Dorsolateral prefrontal cortex (tissue), 122 donors: ENCODE measurements at places on chromosomes 6 and 20.

DNA sequence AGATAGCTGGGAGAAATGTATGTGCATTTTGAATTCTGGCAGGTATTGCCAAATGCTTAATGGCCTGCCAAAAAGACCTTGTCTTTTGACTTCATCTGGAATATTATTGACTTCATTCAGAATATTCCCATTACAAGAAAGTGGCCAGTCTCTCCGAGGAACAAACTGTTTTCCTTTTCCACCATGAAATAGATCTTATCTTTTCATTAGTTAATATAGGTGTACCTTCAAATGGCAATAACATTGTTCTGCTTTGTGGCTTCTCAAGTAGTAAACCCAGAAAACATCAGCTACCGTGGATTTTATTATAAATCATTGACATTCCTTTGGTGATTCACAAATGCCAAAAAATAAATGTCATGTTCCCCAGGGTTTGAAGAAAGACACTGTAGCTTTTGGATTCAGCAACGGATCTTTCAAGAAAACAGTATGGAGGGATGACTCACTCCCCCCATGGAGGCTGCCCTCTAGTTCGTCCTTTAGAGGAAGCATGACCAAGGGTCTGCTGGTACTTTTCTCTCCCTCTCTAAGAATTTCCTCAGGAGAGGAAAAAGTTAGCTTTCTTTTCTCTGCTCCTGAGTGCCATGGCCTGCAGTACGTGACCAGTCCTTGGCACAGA lies 1.1 kb upstream of the RNF182 start:
- DNase-seq = no peak

GRCh38 chr6:120675886-120676285 lies 658.4 kb downstream of the TBC1D32 start:
- DNase-seq = no peak

DNA sequence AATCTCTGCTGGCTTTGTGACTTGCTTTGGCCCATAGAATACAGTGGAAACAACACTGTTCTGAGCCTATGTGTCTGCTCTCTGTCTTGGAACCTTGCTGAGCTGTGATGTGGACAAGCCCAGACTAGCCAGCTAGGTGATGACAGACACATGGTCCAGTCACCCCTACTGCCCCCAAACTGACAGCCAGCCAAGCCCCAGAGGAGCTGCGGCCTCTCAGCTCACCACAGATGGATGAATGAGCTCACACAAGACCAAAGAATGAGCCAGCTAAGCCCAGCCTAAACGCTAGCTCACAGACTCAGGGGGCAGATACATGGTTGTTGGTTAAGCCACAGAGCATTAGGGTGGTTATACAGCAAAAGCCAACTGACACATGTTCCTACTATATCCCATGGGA lies 4.1 kb downstream of the AARS2 start:
- DNase-seq = no peak

DNA sequence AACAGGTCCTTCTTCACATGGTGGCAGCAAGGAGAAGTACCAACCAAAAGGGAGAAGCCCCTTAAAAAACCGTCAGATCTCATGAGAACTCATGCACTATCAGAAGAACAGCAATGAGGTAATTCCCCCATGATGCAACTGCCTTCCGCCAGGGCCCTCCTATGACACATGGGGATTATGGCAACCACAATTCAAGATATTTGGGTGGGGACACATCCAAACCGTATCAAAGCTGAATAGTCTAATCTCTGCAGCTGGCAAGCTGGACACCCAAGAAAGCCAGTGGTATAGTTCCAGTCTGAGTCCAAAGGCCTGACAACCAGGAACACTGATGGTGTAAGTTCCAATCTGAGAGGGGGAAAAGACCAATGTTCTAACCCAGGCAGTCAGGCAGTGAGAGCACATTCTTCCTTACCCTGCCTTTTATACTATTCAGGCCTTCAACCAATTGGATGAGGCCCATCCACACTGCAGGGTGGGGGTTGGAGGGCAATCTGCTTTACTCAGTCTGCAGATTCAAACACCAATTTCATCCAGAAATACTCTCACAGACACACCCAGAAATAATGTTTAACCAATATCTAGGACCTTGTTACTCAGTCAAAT lies 17.9 kb upstream of the CNKSR3 start:
- DNase-seq = no peak

DNA sequence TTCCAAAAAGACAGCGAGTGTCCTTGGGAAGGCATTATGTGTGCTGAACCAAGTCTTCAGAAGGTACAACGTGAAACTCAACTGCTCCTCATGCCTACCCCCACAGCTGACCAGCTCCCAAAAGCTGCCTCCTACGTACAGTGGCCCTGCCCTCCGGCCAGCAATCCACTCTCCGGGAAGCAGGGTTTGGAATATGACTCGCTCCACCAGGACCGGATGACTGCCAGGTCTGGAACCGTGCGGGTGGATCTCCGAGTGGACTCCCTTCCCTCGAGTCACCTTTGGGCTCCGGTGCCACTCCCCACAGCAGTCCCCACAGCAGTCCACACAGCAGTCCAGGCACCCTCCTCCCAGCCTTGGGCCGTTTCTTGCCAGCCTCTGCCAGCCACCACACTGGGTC lies 4.3 kb downstream of the ZBTB46 start:
- no peak for DNase-seq

GRCh38 chr6:1701668-1702353 lies 92.1 kb downstream of the FOXC1 start:
- DNase-seq = no peak

DNA sequence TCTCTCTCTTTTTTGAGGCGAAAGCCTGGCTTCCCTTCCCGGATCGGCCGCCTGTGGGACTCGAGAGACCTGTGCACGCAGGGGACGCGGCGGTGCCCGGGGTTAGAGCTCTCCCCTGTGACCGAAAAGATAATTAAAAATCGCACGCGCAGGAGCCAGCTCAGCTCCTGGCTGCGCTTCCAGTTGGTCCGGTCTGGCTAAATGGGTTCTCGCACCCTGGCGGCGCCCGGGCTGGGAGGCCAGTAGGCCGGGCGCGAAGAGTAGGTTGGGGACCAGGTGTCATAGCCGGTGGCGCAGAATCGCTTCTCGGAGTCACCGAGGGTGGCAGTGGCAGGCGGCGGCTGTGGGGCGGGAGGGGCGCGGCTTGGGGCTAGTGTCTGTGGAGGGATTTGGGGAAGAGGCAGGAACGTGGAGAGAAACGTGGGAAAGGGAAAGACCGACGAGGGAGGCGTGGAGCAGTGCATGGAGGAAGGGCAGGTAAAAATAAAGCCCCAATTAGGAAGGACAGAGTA lies 41.9 kb upstream of the SUPT3H start:
- peak; percentile 51 for DNase-seq

DNA sequence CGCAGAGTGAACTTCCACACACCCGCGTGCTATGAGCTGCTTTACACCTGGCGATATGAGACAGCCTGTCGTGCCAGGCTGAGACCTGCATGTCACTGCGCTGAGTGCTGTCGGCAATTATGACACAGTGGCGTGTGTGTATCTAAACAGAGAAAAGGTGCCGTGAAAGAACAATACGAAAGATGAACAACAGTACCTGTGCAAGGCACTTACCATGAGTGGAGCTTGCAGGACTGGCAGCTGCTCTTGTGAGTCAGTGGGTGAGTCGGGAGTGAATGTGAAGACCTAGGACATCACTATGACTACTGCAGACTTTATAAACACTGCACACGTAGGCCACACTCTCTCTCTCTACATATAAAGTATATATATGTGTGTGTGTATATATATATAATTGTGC lies 68.5 kb upstream of the DUSP22 start:
- DNase-seq = no peak

DNA sequence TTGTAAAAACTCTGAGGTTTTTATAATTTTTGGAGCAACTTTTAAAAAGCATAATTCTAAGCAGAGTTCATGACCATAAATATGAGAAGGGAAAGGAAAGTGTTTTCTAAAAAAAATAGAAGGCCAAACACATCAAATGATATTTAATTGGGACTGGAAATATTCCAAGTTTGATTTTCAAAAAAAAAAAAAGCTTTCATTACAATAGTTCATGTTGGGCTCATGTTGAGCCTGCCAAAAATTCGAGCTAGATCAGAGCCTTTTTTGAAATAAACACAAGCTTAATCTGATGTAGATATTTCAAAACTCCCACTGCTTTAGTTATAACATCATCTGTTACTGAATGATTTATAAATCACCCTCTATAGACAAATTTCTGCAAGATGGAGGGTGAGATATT lies 163.4 kb upstream of the DEFB112 start:
- no peak for DNase-seq

- no peak for DNase-seq
Observed at GRCh38 chr6:71808865-71809264, 77.5 kb upstream of the RIMS1 start.

GRCh38 chr6:114276783-114277182 lies 66.0 kb downstream of the HS3ST5 start:
- no peak for DNase-seq

- DNase-seq = no peak
Observed at GRCh38 chr6:23879816-23880215, 246.2 kb upstream of the NRSN1 start.

GRCh38 chr6:137736911-137737310 lies 130.1 kb upstream of the TNFAIP3 start:
- no peak for DNase-seq

DNA sequence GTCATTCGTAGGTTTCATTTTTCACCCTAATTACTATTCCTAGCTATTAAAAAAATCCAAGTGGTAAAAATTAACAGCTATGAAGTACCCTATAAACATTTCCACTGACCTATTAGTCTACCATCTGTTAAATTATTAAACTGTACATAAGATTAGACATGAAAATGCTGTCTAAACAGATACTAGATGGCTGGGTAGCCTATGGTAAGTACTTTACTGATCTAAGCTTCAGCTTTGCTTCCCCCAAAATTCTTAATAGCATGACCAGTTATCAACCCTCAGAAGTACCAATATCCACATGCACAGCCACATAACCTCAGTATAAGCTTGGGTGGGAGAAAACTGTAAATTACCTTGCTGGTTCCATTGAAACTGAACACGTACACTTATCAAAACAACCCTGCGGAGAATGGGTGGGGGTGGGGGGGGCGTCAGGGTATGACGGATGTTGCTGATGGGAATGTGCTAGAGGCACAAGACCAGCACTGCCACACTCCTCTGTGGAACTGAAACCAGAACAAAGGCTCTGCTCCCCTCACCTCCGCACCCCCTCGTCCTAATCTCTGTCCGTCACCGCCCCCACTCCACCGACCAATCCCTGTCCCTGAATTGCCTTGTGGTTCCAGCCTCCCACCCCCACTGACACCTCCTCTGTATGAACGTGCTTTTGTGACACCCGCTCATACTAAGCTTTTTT lies 45.3 kb downstream of the B4GALT5 start:
- peak; percentile 32 for DNase-seq

DNA sequence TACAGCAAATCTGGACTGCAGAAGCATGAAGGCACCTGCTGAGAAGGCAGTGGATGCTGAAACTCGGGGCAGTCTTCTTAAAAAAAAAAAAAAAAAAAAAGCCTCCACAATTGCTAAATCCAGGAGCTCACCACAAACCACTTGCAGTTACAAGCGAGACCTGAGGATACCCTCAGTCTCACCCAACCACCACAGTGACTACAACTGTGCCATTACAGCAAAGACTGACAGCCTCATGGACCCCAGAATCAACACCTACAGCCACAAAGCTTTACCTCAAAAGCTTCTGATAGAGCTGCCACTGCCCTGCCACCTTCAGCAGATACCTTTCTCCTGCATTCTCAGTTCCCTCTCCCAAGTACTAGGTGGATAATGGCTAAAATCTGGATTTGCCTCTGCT lies 9.0 kb downstream of the COL21A1 start:
- no peak for DNase-seq

- no peak for DNase-seq
Observed at GRCh38 chr20:48275286-48276020, 490.2 kb upstream of the SULF2 start.

DNA sequence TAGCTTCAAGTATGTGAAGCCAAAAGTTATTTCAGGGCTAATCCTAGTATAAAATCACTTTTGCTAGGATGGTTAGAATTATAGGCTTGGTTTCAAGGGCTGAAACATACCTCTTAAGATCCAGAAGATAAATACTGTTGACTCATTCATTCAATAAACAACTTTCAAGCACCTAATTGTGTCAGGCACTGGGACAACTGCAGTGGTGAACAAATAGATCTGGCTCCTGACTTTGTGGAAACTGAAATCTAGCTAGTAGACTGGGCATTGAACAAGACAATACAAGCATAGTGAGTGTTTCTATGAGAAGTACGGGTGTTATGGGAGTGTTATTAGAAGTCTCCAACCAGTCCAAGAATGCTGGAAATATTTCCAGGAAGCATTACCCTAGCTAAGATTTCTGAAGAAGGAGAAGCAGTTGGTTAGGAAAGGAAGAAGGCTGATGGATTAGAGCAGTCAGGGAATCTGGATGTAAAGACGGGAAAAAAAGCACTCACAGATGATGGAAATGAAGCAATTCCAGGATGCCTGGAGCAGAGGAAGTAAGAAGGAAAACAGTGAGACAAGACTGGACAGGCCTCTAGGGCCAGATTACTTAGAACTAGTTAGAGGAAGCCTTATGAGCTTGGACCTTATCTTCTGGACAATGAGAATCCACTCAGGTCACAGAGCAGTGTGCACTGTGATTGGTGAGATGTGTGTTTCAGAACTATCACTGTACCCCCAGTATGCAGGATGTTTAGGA lies 132.6 kb upstream of the RAB32 start:
- DNase-seq = no peak

- no peak for DNase-seq
Observed at GRCh38 chr6:1609648-1610496, at the start of gene FOXC1. Gene FOXC1 (plus strand): TSS chr6:1609915. CDS start chr6:1610446, 531 bp downstream.

DNA sequence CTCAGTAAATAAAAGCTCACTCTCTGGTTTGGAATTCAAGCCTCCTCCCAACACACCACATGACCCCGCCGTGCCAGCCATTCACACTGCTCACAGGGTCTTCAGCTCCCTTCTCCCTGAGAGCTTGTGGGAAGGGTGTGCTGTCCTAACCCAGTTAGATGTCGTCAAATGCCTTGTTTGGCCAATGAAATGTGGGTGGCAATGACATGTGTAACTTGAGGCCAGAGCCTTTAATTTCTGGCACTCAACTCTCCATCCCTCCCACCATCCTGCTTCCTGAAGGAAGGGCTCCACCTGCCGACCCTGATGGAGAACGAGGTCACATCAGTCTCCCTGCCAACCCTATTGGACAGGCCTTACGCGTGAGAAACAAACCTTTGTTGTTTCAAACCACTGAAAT lies 224.5 kb upstream of the AGPAT4 start:
- no peak for DNase-seq

DNA sequence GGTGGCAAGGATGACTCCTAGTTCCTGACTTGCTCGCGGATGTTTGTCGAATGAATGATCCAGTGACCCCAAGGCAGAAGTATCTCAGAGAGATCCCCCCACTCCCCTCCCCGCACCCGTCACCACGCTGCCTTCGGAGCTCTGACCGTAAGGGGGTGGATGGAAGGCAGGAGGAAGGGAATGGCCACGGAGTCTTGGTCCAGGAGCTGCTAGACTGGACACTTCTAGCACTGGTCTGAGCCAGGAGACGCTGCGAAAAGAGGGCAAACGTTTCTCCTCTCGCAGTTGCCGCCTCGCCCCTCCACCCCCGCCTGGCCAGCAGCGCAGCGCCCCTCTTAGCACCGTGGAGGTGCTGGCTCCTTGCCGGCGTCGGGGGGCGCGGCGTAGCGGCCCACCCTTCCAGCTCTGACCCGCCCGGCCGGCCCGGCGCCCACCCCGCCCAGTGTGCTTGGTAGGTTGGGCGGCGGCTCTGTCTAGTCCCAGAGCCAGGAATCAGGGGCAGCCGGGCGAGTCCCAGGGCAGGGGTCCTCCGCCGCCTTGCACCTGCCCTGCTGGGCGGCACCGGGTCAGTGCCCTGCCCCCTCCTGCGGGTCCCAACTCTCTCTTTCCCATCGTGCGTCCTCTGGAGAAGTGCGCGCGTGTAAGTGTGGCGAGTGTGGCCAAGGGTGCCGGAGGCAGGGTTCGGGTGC lies 2.4 kb upstream of the DBNDD2 start:
- no peak for DNase-seq
